ENCODE measurements at places on chromosomes 2 and 18.
A peak's percentile ranks its signal among the peaks of the same experiment; 100 is the strongest.

- no peak for DNase-seq
These were observed 412.0 kb upstream of the TCF4 start for GRCh38 chr18:56000041-56000440.

DNA sequence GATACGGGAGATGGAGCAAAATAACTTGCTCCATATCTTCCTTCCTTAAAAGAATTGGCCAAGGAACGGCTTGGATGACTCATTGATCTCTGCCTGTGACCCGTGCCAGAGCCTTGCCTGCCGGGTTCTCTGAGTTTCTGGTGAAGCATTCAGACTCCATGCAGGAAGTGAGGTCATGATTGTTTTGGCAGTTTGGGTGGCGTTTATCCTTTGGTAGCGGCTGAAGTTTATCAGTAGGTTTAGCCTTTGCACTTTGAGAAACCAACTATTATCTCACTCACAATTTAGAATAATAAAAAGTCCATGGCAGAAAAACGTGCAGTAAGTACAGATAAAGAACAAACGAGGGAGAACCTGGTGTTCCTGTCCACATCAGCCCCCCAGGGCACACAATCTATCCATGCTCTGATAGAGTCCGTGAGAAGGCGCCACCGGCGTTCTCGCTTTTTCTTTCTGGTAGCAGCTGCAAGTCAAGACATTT is 15.0 kb upstream of the CTAGE1 start:
- DNase-seq, result no peak

DNA sequence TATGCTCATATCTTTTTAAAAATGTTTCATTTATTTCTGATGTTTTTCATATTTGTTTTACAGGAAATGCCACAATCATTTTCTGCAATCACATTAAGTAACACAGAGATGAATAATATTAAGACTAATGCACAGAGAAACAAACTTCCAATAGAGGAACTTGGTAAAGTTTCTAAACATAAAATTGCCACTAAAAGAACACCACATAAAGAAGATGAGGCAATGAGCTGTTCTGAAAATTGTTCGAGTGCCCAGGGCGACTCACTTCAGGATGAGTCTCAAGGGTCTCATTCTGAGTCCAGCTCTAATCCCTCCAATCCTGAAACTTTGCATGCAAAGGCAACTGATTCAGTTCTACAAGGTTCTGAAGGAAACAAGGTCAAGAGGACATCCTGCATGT is 70.4 kb downstream of the APLF start:
- no peak for DNase-seq

DNA sequence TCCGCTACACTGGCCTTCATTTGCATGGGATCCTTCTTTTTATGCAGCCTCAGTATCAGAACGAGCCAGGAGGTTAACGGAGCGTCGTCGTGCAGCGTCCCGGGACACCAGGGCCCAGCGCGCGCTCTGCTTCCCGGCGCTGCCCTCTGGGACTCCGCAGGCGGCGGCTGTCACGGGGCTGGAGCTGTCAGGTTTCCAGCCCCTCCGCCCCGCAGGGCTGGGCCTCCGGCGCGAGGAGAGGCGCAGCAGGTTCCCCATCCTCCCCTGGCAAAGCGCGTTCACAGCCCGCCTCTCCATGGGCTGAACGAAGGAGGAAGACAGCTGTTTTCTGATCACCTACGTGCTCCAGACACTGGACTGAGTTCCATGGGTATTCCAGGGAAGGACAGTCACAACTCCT is 12.5 kb upstream of the PAX8 start:
- DNase-seq, result no peak

GRCh38 chr2:188412190-188412589 is 120.5 kb downstream of the GULP1 start:
- no peak for DNase-seq

- no peak for DNase-seq
These were observed 26.4 kb upstream of the B4GALT6 start for GRCh38 chr18:31710826-31711225.

GRCh38 chr2:207282916-207283315 is 117.2 kb upstream of the KLF7 start:
- DNase-seq, result no peak

DNA sequence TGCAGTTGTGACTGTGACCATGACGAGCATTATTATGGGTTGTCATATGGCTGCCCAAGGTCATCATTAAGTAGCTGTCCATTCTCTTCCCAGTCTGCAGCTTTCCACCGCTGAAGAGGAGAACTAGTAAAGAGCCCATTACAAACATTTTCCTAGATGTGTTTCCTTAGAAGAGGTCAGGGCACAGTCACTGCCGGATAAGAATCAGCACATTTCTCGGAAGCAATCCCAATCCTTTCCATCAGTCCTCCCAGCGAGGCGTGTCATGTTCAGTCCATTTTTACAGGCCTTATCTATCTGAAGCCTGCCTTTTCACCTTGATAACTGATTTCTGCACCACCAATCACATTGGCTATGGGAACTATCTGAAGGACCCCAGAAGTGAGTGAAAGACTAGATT is 319.9 kb upstream of the SLC14A2 start:
- DNase-seq, result no peak

GRCh38 chr2:72984172-72984671 is 66.9 kb downstream of the EMX1 start:
- DNase-seq, result no peak

GRCh38 chr2:113784823-113785744 is 28.6 kb upstream of the SLC35F5 start:
- no peak for DNase-seq

DNA sequence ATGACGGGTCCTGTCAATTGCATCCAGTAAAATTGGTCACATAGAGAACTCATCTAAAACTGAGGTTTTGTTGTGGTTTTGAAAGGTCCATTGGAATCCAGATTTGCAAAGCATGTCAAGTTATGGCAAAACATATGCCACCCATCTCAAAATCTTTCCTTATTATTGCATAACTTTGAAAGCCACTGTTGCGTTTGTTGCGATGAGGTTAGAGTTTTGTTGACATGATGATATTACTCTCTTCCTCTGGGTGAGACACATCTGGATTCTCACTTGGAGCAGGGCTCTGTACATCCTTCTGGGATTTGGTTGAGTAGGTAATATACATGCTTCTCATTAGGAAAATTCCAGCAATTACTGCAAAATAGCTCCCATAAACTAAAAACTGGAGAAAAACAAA is 20.6 kb downstream of the SCYGR5 start:
- DNase-seq, result no peak

GRCh38 chr18:79687806-79688205 is 8.2 kb downstream of the CTDP1 start:
- DNase-seq, result no peak

- no peak for DNase-seq
These were observed 274.6 kb downstream of the LRATD1 start for GRCh38 chr2:14907014-14907612.

DNA sequence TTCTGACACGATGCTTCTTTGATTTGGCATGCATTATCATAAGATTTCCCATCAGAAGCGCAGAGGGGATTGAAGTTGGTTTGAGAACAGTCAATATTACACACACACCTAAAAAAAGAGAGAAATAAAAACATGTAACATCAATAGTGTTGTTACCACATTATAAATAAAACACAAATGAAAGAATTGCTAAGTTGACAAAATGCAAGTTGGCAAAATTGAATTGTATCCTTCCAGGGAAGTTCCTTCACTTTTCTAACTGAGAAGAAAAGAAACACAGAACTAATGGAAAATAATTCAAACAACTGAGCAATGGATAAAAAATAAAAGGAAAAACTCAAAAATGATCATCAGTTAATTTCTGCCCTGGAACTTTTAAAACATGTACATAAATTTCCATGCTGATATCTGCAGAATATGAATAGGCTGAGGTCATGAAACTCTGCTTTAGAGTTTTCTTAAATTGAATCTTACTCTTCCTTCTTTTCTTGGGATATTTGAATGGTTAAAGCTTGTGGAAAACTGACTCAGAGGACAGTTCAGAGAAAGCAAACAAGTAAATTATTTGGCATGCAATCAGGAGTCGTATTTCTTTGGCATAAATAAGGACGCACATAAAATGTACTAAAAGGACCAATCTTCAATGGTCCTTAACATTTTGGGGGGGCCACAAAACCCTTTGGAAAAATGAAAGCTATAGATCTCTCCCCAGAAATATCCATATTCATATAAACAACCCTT is 152.4 kb upstream of the CAVIN2 start:
- no peak for DNase-seq

- DNase-seq, result no peak
These were observed 10.3 kb downstream of the SDC1 start for GRCh38 chr2:20214566-20215182.

- peak; percentile 29 for DNase-seq
These were observed 147.6 kb upstream of the HDAC4 start for GRCh38 chr2:239548451-239548871.

DNA sequence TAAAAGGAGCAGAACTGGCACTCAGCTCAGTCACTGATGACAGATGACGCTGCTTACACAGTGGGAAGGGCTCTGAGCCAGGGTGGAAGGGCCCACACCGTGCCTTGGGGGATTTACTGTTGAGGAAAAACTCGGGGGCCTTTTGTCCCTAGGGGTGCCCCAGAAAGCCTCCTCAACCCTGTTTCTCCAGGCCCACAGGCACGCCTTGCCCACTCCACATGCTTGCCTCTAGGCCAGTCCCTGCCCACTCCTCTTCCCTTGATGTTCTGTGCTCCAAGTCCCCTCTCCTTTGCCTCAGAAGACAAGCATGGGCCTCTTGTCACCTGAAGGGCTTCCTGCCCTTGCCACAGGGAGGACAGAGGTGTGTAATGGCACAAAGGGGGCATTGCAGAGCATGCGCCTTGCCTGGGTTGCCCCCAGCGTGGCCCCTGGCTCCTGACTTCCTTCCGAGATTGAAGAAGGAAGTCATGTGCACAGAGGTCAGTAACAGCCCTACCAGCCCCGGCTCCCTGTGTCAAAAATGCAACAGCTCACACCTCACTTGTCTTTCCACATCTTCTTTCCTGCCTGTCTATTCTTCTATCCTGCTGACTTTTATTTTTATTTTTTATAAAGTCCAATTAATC is 65.1 kb downstream of the LIPG start:
- DNase-seq, result no peak

DNA sequence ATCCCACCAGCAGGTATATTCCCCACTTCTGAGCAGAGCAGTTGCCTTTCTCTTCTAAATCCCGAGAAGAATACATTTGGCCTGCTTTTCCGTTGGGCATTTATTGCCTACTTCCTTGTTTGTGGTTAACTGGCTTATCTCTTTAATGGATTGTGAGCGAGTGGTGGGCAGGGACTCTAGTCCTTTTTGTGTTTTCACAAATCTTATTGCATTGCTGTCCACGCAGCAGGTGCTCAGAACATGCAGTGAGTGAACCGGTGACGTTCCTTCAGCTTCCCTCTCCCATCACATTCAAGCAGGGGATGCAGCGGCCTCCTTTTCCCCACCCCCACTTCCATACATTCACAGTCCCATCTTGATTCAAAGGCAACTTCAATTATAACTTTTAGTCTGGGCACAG is 28.9 kb upstream of the GAREM2 start:
- no peak for DNase-seq

DNA sequence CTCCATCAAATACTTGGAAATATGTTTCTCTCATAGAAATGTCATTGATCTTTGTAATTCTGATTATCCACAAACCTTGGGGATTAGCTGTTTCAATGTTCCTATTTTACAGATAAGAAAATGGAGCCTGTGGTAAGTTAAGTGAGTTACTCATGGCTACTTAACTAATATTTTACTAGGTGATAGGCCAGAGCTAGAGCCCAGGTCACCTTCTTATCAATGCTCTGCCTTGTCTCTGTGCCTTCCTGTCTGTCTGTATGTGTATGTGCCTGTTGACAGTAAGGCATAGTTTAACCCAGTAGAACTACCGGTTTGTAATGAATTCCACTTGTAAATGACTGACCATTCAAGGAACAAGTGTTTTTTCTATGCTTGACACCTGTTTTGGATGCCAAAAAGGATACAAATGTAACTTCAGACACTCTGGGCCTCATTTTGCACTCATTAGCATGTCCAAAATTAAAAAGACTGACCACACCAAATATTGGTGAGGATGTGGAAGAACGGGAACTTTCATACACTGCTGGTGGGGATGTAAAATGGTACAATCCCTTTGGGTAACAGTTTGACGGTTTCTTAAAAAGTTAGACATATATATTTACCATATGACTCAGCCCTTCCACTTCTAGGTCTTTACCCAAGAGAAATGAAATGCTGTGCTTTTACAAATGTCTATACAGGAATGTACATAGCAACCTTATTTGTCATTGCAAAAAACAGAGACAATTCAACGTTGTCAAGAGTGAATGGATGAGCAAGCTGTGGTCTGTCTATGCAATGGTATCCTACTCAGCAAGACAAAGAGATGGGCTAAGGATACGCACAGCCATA is 19.6 kb upstream of the IL1A start:
- DNase-seq, result no peak

- no peak for DNase-seq
These were observed 5.6 kb upstream of the SERPINB11 start for GRCh38 chr18:63697097-63697660.

DNA sequence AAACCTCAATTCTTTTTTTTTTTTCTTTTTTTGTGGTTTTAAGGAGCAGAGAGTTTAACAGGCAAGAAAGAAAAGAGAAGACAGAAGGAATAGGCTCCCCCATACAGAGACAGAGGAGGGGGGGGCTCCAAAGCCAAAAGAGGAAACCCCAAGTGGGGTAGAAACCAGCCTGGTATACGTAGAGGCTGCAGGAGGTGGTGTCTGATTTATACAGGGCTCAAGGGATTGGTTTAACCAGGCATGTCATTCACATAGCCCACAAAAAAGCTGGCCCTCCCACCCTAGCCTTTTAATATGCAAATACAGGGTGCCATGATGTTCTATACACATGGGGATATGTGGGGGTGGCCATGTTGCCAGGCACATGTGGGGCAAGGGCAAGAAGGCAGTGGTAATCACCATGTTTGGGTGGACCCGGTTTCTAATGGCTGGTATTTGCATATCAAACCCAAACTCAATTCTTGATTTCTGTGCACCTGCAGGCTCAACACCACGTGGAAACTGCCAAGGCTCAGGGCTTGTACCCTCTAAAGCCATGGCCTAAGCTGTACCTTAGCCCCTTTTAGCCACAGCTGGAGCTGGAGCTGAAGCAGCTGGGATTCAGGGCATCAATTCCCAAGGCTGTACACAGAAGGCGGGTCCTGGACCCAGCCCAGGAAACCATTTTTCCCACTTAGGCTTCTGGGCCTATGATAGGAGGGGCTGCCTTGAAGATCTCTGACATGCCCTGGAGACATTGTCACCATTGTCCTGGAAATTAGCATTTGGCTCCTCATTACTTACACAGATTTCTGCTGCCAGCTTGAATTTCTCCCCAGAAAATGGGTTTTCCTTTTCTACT is 170.3 kb downstream of the MAIP1 start:
- no peak for DNase-seq

DNA sequence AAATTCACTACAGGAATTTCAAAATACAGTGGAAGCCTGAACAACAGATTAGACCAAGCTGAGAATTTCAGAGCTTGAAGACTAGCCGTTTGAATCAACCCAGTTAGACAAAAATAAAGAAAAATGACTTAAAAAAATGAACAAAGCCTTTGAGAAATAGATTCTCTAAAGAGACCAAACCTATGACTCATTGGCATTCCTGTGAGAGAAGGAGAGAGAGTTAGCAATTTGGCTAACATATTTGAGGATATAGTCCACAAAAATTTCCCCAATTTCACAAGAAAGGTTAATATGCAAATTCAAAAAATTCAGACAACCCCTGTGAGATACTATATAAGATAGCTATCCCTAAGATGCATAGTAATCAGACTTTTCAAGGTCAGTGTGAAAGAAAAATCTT is 78.0 kb downstream of the MYO3B start:
- no peak for DNase-seq

Measured in CD4-positive, alpha-beta T cell treated with Interleukin-21 for 1 hour (primary cell).